Esophagus squamous epithelium (tissue), 5 donors: ENCODE measurements at places on chromosomes 11 and 22. TPM values are rescaled to one million over a fixed set of nuclear protein-coding genes. Genes with fewer than 3 reads are reported as not detected.

DNA sequence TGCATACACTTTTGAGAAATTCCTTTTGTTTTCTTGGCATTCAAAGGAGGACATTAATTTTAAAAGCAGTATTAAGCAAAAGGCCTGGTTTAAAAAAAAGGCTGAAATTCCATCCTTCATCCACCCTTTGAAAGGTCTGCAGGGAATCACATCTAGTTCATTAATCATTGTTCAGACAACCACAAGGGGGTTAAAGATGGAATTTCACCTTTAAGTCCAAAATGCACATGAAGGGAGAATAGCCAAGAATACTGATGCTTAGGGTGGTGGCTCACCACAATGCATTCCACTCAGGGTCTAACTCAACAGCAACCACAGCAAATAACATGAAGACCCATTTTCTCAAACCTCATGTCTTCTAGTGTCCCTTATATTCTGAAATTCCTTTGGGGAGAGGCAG lies 256.9 kb downstream of the CADM1 start:
- no peak for DNase-seq

DNA sequence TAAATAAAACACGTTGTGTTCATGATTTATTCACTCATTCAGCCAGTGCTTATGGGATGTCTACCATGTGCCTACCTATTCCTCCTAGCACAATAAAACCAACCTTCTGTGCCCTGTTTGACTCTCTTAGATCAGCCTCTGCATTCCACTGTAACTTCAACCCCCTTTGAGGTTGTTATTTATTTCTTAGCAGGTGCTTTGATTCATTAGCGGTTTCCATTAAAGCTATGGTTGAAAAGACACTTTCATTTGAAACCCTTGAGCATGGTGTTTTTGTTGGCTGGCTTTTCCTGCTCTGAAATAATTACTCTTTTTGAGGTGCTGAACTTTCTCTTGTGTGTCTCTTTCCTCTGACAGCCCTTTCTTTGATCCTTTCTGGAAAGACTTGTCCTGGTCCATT lies 570.6 kb upstream of the LARGE1 start:
- DNase-seq: no peak

GRCh38 chr11:44403587-44404273 lies 93.8 kb upstream of the ALX4 start:
- DNase-seq: no peak

GRCh38 chr22:17928391-17928790 lies 96.0 kb downstream of the MICAL3 start:
- DNase-seq: no peak

DNA sequence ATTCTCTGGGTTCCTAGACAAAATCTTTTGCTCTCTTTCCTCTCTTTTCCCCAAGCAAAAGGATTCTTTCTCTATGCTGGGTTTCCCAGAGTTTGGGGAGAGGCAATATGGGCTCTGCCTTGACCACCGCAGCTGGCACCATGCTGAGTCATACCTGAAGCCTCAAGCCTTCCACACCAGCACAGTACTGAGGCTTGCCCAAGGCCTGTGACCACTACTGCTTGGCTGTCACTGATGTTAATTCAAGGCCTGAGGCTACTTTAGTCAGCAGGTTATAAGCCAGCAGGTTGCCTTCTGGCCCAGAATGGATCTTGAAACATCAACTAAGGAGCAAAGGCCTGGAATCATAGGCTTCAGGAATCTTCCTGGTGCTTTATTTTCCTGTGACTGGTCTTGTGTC lies 185.3 kb downstream of the DYNC2H1 start:
- DNase-seq: no peak

GRCh38 chr11:77789731-77790476 lies 30.6 kb downstream of the RSF1 start:
- no peak for DNase-seq

GRCh38 chr11:31114442-31114841 lies 255.1 kb downstream of the DCDC1 start:
- no peak for DNase-seq

- no peak for DNase-seq
Measured at GRCh38 chr11:132357811-132358572, 987.6 kb downstream of the NTM start.

DNA sequence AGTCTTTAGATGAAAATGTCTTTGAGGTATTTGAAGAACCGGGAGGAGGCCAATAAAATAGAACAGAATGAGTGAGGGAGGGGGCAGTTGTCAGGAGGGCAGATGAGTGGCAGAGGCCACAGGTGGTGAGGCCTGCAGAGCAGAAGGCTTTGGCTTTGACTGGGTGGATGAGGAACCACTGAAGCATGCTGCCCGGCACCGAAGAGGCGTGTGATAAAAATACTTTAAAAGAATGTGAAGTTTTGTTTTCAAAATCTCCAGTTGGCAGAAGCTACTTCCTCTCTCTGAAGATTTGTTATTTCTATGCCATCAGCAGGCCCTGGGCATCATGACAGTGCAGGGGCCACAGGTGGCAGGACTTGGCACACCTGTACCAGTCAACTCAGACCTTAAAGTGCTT lies 6.3 kb downstream of the MS4A12 start:
- DNase-seq: no peak

DNA sequence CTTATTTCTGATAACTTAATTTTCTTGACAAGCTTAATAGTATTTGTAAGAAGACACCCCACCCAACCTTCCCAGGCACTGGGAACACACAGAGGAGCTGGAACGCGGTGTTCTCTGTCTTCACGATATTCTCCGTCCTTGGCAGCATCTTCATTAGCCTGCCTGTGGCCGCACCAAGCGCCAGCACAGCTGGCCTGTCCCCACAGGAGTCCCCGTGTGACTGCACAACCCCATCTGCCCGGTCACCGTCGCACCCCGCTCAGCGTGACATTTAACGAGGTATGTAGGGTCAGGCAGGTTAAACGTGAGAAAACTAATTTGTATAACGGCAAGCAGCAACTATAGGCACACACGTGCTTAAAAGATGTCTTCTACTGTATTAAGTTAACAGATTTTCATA lies 293.3 kb downstream of the BRD1 start:
- DNase-seq: no peak

GRCh38 chr11:77204754-77205466 lies 76.9 kb downstream of the MYO7A start:
- DNase-seq: no peak

DNA sequence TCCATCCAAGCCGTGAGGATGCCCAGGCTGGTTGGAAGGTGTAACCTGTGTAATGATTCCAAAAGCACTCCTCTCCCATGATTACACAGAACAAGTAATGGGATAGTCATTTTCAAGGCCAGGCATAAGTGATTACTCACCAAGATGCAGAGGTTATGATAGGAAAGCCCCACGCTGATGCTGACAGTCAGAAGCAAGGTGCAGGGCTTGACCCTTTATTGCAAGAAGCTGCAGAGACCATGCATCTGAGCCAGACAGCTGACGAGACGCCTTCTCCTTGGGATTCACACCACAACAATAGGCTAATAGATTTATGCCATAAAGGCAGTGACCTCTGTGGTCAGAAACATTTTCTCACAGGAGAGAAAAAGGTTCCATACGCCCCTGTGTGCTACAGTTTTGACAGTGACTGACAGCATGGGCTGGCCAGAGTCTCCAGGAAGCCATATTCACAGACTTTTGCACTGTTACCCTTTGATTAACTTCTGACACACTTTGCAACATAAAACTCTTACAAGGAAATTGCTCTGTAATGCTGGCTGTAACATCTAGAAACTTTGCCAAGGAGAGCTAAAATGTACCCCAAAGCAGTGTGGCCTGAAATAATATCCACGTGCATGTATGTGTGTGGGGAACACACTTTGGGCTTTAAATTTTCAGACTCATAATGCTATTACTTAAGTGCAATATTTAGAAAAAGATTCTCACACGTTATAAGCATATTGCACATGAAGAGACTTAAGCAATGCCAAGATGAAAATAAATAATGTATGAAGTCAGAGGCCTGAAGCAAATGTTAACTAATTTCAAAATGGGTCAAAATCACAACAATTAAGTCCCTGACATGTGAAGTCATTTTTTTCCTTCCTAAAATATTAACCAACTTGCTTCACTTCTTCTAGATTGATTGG lies 1079.0 kb upstream of the TENM4 start:
- DNase-seq: no peak

DNA sequence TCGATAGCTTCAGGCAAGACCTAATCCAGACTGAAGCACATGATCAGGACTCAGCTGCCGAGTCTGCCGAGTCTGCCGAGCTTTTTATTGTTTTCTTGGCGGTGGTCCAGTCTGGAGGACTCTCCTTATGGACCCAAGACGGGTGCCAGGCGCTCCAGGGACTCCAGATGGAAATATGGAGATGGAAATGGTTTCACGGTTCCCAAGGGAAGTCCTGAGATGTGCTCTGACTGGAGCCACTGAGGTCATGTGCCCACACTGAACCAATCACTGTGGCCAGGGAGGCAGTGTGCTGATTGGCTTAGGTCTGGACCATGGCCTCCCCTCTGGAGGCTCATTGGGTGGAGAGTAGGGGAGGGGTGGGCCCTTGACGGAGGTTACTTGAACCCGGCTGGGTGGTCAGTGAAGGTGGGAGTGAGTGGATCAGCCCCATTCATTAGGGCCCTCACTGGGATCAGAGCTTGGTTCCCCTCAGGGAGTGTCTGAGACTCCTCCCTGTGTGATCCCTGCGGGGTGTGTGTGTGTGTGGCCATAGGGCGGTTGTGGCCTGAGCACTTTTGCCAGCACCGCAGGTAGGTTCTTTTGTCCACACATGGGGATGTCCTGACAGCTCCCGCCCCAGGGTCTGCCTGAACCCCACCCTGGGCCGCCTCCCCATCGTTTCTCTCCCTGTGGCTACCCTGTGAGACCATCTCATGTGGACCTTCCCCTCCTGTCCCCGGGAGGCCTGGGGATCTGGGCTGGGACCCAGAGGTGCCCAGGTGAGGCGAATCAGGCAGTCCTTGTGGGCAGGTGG lies 14.0 kb downstream of the RPS6KA4 start:
- no peak for DNase-seq

DNA sequence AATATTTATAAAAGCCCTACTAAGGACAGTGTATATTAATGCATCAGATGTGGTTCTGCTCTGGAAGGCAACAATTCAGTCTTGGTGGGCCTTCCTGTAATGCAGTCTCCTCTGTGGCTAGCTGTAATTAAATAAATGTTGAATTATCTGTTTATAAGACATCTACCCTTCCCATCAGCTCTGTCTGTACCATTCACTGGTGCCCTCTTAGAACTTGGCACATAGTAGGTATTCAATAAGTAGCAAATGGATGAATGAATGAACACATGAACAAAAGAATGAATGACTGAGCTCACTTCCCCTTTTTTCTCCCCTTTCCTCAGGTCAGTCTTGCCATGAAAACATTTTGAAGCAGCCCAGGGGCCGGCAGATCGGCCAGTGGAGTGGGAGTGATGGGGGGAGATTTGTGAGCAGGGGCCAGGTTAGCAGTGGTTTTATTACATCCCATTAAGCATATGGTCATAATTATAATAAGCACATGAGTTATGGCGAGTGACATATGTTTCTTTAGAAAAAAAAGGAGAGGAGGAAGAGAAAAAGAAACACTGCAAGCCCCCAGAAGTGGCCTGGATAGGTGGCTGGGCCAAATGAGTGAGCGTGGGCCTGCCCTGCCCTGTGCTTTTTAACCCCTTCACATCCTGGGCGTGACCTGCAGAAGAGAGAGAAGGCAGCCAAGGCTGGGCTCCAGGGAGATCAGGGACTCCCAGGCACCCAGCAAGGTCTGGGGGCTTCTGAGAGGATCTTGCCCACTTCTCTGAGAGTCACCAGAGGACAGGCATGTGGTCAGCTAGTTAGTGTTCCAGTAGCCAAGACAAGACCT lies 48.6 kb upstream of the CD82 start:
- no peak for DNase-seq

DNA sequence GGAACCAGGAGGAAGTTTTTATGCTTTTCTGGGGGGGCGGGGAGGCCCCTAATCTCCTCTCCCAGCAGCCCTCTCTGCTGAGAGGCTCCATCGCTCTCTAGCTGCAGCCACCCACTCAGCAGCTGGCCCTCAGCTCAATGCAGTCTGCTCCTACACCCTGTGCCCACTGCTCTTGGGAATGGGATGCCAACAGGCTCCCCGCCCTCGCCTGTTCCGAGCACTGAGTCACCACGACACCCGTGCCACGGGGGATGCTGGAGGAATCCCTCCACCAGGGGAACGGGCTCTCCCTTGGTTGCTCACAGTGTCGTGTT lies 23.5 kb upstream of the SUSD2 start:
- no peak for DNase-seq

- no peak for DNase-seq
Measured at GRCh38 chr22:41226723-41227655, 13.7 kb downstream of the CHADL start.

DNA sequence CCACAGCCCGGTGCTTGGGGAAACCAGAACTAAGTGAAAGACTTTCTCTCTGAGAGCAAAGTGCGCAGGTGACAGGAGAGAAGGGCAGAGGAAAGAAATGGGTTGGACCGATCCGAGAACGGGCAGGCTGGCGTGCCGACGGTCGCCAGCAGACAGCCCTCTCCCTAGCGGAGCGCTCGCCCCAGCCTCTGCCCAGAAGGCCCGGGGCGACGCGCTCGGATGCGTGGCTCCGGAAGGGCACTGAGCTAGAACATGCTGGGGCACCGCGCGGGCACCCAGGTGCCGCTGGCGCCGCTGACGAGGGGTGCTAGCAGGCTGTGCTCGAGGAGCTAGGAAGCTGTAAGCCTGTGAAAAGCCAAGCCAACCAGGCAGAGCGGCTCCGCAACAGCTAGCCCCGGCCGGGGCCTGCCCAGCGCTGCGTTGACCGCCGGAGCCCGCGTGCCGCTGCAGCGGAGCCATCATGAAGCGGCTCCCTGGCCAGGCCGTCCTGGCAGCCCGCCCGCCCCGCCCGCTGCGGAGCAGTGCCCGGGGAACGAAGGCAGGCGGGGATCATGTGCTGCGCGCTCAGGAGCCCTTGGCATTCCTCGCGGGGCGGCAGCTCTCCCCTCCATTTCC lies 22.1 kb upstream of the RRAS2 start:
- DNase-seq: no peak

GRCh38 chr11:123653483-123653826 lies 969 bp downstream of the SCN3B start:
- DNase-seq: no peak

DNA sequence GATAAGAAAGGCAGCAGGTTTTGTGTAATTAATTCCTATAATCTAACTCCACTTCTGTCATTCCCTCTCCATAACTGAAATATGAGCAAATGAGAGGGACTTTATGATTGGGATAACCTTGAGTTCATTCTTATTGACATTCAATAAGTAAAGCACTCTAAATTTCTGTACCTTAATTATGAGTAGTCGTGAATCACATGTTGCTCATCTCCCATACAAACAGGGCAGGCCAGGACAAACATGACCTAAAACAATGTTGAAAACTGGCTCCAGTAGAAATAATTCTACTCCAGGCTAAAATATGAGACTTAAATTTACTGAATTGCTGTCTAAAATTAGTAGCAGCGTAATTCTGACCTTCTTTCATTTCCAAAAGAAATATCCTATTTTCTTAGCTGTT lies 505.4 kb downstream of the NELL1 start:
- DNase-seq: no peak

- DNase-seq: no peak
Measured at GRCh38 chr11:32580967-32581366, 2.7 kb upstream of the EIF3M start.

Gene ROM1
- total RNA-seq: 10.8 TPM

Gene KRTAP5-2
- not detected for total RNA-seq

Gene ENTHD1
- total RNA-seq: not detected

Gene KRTAP5-9
- not detected for total RNA-seq

Gene TTLL1
- 1.8 TPM for total RNA-seq

Gene DUSP8
- total RNA-seq: 1.3 TPM

Gene CYP2D6
- 1.5 TPM for total RNA-seq

Gene RTN4R
- total RNA-seq: 1.7 TPM

Gene MEI1
- 0.75 TPM for total RNA-seq

Gene LIF
- 0.12 TPM for total RNA-seq

Gene ZP1
- not detected for total RNA-seq

Gene OR10G8
- total RNA-seq: not detected

Gene CATSPER1
- total RNA-seq: not detected

Gene ALX4
- total RNA-seq: not detected
